ENCODE measurements at places on chromosomes 1 and 21. TPM values are rescaled to one million over a fixed set of nuclear protein-coding genes. Genes with fewer than 3 reads are reported as not detected.

BGLAP gene
- total RNA-seq, result 0.18 TPM

GRCh38 chr1:2540816-2541492 lies 10.9 kb upstream of the HES5 start:
- peaks cover 30% of the 10 kb centered on the region for H3K4me1 ChIP-seq
- H3K27me3 ChIP-seq, result peaks cover 18% of the 10 kb centered on the region
- no peak overlapping the region for H3K27ac ChIP-seq
- DNase-seq, result no peak

GRCh38 chr1:234083460-234083859 lies 179.0 kb downstream of the SLC35F3 start:
- no peak for DNase-seq
- H3K27me3 ChIP-seq, result no peaks in the 10 kb centered on the region
- H3K27ac ChIP-seq, result no peak overlapping the region
- H3K36me3 ChIP-seq, result no peaks in the 10 kb centered on the region
- H3K4me1 ChIP-seq, result no peaks in the 10 kb centered on the region

DNA sequence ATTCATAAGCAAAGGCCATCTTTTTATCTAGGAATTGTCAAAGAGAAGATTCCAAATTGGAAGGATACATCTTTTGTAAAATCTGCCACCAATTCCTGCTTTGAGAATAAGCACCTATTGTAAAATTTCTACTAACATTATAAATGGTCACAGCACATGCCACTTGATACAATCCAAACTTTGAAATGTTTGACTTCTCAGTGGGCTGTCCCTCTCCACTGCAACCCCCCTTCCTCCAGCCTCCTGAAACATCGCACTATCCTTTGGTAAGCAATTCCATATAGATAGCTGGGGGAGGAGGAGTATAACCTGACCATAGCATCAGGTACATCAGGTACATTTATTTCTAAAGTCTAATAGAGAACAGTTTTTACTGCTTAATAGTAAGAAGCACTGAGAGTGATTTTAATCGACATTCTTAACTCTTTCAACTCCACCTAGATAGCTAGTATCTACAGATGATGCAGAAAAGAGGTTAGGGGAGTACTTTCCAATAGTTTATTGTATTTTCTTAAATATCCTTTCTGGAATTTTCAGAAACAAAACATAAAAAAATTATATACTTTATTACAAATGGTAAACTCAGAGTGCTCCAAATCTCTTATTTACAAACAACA lies 2.9 kb downstream of the JUN start:
- peak overlapping the region; percentile 85 for H3K4me3 ChIP-seq
- H3K36me3 ChIP-seq, result peaks cover 37% of the 10 kb centered on the region
- peak; percentile 21 for DNase-seq
- H3K4me1 ChIP-seq, result peaks cover 10% of the 10 kb centered on the region
- peak overlapping the region; percentile 98 for H3K27ac ChIP-seq

OR2G6 gene
- not detected for total RNA-seq

DNA sequence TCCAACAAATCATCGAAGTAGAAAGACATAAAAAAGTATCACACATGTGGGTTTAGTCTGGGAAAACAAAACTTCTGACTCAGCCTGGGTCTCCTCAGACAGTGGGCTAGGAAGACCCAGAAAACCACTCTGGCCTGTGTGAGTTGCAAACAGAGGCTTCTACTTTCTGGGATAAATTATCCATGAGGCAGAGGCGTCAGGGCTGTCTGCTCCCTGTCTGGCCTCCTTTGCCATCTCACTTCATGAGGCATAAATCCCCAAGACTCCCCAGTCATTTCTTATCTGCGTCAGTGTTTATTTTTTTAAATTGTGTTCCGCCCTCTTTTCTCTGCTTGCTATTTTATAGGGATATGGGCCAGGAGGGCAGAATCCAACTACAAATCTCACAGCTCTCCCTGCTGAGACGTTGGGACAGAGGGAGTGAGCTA lies 80.6 kb upstream of the TRABD2B start:
- no peaks in the 10 kb centered on the region for H3K27me3 ChIP-seq
- no peak overlapping the region for H3K27ac ChIP-seq
- H3K4me1 ChIP-seq, result no peaks in the 10 kb centered on the region
- DNase-seq, result no peak
- no peaks in the 10 kb centered on the region for H3K36me3 ChIP-seq

DNA sequence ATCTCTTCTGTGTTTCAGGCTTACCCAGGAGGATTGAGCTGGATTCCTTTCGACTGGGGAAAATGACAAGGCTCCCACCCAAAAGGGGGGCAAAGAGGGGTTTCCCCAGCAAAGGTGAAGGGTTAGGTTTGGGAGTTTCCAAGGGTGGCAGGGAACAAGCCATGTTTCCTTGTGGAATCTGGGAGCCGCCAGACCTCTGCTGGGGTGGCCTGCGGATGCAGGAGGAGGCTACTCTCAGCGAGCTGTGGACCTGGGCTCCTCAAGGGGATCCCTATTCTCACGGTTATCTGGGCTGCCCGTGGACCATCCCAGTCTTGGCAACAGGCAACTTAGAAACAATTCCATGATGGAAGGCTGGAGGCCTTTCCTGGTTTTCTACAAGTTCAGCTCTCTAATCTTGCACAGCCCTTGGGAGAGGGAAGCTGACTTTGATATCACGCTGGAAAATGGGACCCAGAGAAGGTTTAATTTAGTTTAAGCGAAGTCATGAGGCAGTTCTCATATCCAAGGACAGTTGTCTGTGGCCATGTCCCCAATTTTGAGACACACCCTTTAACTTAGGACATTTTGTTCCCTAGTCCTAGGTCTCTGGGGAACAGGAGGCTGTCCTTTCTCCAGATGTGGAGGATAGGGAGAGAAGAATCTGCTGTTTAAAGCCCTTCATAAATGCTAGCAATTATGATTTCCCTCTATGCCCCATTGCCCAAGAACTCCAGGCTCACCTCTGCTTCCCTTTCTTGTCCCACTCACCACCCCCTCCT lies 24.7 kb upstream of the STUM start:
- H3K36me3 ChIP-seq, result no peaks in the 10 kb centered on the region
- DNase-seq, result no peak
- H3K27me3 ChIP-seq, result no peaks in the 10 kb centered on the region
- H3K27ac ChIP-seq, result no peak overlapping the region
- H3K4me3 ChIP-seq, result no peak overlapping the region

RUNX3 gene
- 0.02 TPM for total RNA-seq

- H3K4me3 ChIP-seq, result no peak overlapping the region
- H3K27me3 ChIP-seq, result no peaks in the 10 kb centered on the region
- H3K27ac ChIP-seq, result no peak overlapping the region
- no peaks in the 10 kb centered on the region for H3K36me3 ChIP-seq
Observed at GRCh38 chr1:241331328-241332036, 25.5 kb downstream of the RGS7 start.

- H3K27ac ChIP-seq, result no peak overlapping the region
- no peaks in the 10 kb centered on the region for H3K36me3 ChIP-seq
- H3K27me3 ChIP-seq, result no peaks in the 10 kb centered on the region
- no peaks in the 10 kb centered on the region for H3K4me1 ChIP-seq
Observed at GRCh38 chr1:197911857-197912696, 5.1 kb upstream of the LHX9 start.

C1orf116 gene
- not detected for total RNA-seq
